ENCODE measurements at places on chromosomes 2 and 18. TPM values are rescaled to one million over a fixed set of nuclear protein-coding genes. Genes with fewer than 3 reads are reported as not detected.

- no peak for DNase-seq
- no peaks in the 10 kb centered on the region for H3K4me1 ChIP-seq
- H3K27ac ChIP-seq: no peak overlapping the region
- no peak overlapping the region for H3K4me3 ChIP-seq
- H3K27me3 ChIP-seq: peaks cover 13% of the 10 kb centered on the region
Observed at GRCh38 chr2:29246383-29247300, 131.4 kb downstream of the CLIP4 start.

GRCh38 chr2:201924453-201924852, 109.2 kb upstream of the FZD7 start:
- no peak overlapping the region for H3K27ac ChIP-seq
- peaks cover 2% of the 10 kb centered on the region for H3K27me3 ChIP-seq
- H3K36me3 ChIP-seq: no peaks in the 10 kb centered on the region
- no peaks in the 10 kb centered on the region for H3K4me1 ChIP-seq
- DNase-seq: no peak
- H3K4me3 ChIP-seq: no peak overlapping the region

GRCh38 chr2:118050974-118051373, 37.1 kb upstream of the CCDC93 start:
- H3K4me3 ChIP-seq: no peak overlapping the region
- H3K4me1 ChIP-seq: no peaks in the 10 kb centered on the region
- no peaks in the 10 kb centered on the region for H3K36me3 ChIP-seq
- no peak overlapping the region for H3K27ac ChIP-seq

The SP140 gene
- total RNA-seq: 1.4 TPM

DNA sequence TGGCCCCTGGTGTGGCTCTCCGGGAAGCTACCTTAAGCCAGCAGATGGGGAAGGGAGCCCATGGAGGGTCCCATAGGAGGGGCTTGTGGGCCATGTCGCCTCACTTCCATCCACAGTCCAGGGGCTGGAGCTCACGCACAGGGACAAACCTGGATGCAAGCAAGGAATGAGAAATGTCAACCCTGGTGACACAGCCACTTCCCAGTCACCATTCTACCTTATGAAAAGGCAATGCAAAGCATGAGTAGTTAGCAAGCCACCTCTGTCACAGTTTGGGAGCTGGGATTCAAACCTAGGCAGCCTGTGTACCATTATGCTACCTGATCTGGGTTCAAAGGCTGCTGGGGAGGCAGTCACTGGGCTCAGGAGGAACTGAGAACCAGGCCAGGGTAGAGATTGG, 170.0 kb upstream of the KLHL29 start:
- H3K4me3 ChIP-seq: no peak overlapping the region
- no peak overlapping the region for H3K27ac ChIP-seq
- H3K27me3 ChIP-seq: no peaks in the 10 kb centered on the region
- DNase-seq: no peak
- no peaks in the 10 kb centered on the region for H3K4me1 ChIP-seq
- H3K36me3 ChIP-seq: no peaks in the 10 kb centered on the region

DNA sequence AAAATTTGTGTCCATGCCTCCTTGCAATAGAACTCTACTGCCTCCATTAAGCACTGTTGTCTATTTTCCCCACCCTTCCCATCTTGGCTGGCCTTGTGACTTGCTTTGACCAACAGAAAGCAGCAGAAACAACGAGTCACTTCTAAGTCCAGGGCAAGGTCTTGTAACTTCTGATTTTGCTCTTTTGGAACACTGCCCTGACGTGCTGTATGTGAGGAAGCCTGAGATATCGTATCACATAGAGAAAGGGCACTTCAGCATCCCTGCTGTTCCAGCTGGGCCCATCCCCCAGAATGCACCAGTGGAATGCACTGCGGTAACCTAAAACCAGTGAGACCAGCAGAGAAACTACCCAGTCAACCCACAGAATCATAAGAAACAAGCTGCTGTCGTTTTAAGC, 28.1 kb downstream of the NCKAP1 start:
- no peaks in the 10 kb centered on the region for H3K36me3 ChIP-seq
- DNase-seq: peak; percentile 88
- no peak overlapping the region for H3K4me3 ChIP-seq
- peaks cover 3% of the 10 kb centered on the region for H3K4me1 ChIP-seq

GRCh38 chr2:81437456-81438000, 1133.0 kb upstream of the LRRTM1 start:
- no peak overlapping the region for H3K27ac ChIP-seq
- DNase-seq: no peak
- H3K4me1 ChIP-seq: no peaks in the 10 kb centered on the region
- H3K4me3 ChIP-seq: no peak overlapping the region
- H3K27me3 ChIP-seq: no peaks in the 10 kb centered on the region

DNA sequence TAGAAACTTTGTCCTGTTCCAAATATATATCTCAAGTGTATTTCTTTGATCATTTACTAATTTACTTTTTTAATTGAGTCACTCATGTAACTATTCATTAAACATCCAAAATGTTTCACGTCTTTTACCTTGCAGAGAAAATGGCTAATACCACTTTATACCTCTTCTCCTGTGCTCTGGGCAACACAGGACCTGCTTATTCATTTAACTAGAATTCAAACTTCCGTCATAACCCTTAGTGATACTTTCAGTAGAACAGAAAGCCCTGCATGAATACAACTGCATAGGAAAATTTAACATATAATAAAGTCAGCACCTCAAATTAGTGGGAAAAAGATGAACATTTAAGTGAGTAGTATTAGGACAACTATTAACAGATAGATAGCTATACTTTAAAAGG, 205.2 kb downstream of the MREG start:
- no peaks in the 10 kb centered on the region for H3K27me3 ChIP-seq
- H3K36me3 ChIP-seq: no peaks in the 10 kb centered on the region
- H3K27ac ChIP-seq: no peak overlapping the region
- H3K4me3 ChIP-seq: no peak overlapping the region

- H3K4me3 ChIP-seq: no peak overlapping the region
- H3K4me1 ChIP-seq: no peaks in the 10 kb centered on the region
- no peak overlapping the region for H3K27ac ChIP-seq
- no peaks in the 10 kb centered on the region for H3K27me3 ChIP-seq
- H3K36me3 ChIP-seq: no peaks in the 10 kb centered on the region
- DNase-seq: peak; percentile 32
Observed at GRCh38 chr2:7685342-7686015, 768.3 kb downstream of the RNF144A start.

- no peak overlapping the region for H3K27ac ChIP-seq
- no peaks in the 10 kb centered on the region for H3K4me1 ChIP-seq
- H3K36me3 ChIP-seq: no peaks in the 10 kb centered on the region
- peaks cover 18% of the 10 kb centered on the region for H3K27me3 ChIP-seq
- DNase-seq: no peak
Observed at GRCh38 chr2:173860082-173860481, 105.1 kb downstream of the SP3 start.

DNA sequence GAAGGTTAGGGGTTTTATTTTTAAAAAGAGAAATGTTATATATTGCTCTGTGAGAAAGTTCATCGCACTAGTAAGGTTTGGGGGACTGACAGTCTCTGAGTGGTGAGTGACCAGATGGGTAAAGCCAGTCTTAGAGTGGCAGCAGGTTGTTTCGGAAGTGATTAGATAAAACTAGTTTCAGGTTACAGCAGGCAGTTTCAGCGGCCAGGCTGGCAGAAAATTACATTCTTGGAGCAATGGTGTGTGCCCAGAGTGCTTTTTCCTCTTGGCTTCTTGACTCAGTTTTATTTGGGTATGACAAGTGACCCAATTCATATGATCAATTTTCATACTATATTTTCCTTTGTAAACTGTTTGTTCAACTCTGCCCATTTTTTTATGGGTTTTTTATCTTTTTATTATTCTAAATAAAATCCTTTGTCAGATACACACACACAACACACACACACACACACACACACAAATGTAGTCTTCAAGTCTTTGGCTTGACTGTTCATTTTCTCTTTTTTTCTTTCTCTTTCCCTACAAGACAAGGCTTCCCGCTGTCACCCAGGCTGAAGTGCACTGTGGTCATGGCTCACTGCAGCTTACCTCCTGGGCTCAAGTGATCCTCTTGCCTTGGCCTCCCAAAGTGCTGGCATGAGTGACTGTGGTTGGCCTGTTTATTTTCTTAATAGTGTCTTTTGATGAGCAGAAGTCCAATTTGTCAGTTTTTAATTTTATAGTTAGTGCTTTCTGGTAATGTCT, 30.9 kb downstream of the RALBP1 start:
- peaks cover 14% of the 10 kb centered on the region for H3K4me1 ChIP-seq
- H3K36me3 ChIP-seq: 0 out of 2 replicates have a peak, but pooled peaks cover 2% of the 10 kb centered on the region

DNA sequence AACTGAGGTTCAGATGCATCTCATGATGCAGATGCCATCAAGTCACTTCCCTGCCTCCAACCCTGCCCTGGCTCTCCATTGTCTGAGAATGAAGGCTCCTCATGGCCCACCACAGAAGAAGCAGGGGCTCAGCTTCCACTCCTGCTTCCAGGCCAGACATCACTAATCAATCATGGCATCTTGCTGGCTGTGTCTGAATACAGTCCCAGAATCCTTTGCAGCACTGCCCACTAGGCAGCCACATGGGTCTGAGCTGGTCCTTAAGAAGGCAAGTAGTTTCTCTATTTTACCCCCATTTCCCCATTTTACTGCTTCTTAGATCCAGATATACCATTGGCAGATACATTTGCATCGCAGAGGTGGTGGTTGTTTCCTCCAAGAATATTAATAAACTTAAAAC, 7.3 kb downstream of the ASPRV1 start:
- H3K27me3 ChIP-seq: peaks cover 27% of the 10 kb centered on the region
- no peak overlapping the region for H3K27ac ChIP-seq
- DNase-seq: no peak
- H3K4me1 ChIP-seq: no peaks in the 10 kb centered on the region
- no peak overlapping the region for H3K4me3 ChIP-seq

The SLC4A3 gene
- total RNA-seq: 1.1 TPM

DNA sequence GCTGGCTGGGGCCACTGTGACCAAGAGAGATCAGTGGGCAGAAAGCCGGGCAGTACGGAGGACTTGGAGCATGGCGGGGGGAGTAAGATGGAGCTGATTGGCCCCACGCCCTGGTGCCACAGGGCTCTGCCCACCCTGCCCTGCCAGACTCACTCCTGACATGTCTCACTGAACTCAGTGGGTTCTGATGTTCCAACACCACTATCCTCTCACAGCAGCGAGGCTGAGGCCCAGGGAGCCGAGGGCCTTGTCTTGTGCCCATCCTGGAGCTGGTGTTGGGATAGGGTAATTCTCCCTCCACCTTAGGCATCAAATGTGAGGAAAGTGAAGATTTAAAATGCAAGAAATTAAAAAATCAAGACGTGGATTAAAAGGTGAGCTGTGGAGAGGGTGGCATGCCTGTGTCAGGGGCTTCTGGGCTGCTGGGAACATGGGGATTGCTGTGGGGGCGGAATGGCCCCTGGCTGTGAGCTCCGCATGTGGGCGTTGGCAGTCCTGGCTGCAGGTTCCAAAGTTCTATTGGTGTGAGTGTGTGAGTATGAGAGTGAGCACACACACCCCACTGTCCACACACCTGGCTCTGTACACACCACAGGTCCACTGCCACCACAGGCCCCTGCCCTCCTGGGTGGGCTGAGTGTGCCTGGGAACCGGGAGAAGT, 283.5 kb upstream of the HS6ST1 start:
- DNase-seq: no peak
- H3K36me3 ChIP-seq: no peaks in the 10 kb centered on the region
- H3K4me3 ChIP-seq: no peak overlapping the region
- H3K27me3 ChIP-seq: no peaks in the 10 kb centered on the region
- H3K4me1 ChIP-seq: no peaks in the 10 kb centered on the region

The DLGAP1 gene
- total RNA-seq: under 0.01 TPM

The TUBA3D gene
- total RNA-seq: not detected

- no peaks in the 10 kb centered on the region for H3K36me3 ChIP-seq
- H3K4me3 ChIP-seq: no peak overlapping the region
- H3K4me1 ChIP-seq: no peaks in the 10 kb centered on the region
- H3K27me3 ChIP-seq: peaks cover 26% of the 10 kb centered on the region
- no peak for DNase-seq
Observed at GRCh38 chr2:238797537-238797936, 50.3 kb upstream of the TWIST2 start.

DNA sequence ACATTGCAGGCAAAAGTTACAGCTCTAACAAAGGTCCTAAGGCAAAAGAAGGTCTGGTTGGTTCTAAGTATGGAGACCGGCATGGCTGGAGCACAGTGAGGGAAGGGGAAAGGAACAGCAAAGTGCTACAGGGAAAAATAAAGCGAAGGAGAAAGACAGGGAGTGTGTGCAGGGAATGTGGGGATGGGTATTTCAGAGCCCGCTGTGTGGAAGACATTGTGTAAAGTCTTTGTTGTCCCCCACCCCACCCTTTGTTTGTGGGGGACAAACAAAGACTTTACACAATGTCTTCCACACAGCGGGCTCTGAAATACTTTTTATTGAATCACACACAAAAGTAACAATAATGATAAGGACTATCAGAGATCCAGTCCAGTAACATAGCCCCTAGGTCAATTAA, 28.9 kb upstream of the C2orf15 start:
- H3K4me1 ChIP-seq: no peaks in the 10 kb centered on the region
- no peaks in the 10 kb centered on the region for H3K27me3 ChIP-seq
- DNase-seq: no peak

- H3K4me1 ChIP-seq: no peaks in the 10 kb centered on the region
- H3K36me3 ChIP-seq: no peaks in the 10 kb centered on the region
- peak; percentile 48 for DNase-seq
- no peak overlapping the region for H3K4me3 ChIP-seq
Observed at GRCh38 chr2:142112757-142113221, 18.0 kb downstream of the LRP1B start.

The SPATA3 gene
- total RNA-seq: not detected

The EFR3B gene
- total RNA-seq: 0.90 TPM

DNA sequence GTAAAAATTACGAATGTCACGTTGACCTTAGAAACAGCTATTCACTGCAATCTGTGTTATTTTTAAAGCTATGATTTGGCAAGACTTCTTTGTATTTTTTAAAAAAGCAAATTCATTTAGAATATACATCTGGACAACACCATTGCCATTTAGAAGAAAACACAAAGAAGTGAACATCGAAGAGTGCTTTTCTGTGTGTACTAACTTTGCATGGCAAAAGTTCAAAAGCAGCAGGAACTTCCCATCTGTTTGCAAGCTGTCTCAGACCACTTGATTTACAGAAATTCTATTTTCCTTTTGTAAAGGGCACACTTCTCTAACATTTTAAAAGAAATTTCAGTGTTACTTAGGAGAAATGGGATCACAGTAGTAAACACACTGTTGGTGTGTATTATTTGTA, 145.9 kb downstream of the CALCRL start:
- H3K36me3 ChIP-seq: no peaks in the 10 kb centered on the region
- H3K4me1 ChIP-seq: no peaks in the 10 kb centered on the region
- H3K4me3 ChIP-seq: no peak overlapping the region

- H3K4me3 ChIP-seq: no peak overlapping the region
- H3K36me3 ChIP-seq: peaks cover 2% of the 10 kb centered on the region
- H3K27me3 ChIP-seq: no peaks in the 10 kb centered on the region
- H3K27ac ChIP-seq: no peak overlapping the region
Observed at GRCh38 chr2:172472446-172473033, 45.2 kb downstream of the ITGA6 start.

The AGXT gene
- not detected for total RNA-seq

The IL18R1 gene
- total RNA-seq: 0.18 TPM

The UPP2 gene
- not detected for total RNA-seq

Data from IMR-90 (cell line).